ENCODE measurements at places on chromosomes 6 and 20.

DNA sequence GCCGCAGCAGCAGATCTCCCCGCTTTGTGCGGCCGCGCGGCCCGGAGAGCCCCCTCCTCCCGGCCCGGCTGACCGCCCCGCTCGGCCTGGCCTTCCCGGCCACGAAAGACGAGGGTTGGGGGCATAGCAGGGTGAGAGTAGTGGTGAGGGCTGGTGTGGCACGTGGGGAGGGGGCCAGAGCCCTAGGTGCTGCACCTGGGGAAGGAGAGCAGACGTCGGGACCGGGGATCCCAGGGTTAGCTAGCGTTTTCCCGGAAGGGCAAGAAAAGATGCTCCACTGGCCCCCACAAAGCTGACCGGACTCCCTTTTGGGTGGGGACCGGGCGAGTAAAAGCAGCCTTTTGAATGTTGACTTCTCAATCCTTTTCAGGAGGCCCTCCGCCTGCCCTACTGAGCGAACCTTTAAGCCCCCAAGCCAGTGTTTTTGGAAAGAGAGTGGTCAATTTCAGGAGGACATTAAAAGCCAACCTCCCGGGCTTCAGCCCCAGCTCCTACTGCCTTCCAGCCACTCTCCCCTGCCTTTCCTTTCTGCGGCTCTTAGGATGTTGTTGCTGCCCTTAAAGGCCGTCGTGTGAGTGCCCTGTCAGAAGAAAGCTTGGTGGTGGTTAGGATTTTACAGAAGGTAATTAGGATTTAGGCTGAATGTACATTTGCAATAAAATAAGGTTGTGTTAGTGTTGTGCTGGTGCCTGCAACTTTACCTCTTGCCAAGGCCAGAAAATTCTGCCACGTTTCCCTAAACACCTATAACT is 648 bp upstream of the BACH2 start:
- DNase-seq = no peak

GRCh38 chr20:63177134-63177784 is 38.7 kb downstream of the YTHDF1 start:
- no peak for DNase-seq

DNA sequence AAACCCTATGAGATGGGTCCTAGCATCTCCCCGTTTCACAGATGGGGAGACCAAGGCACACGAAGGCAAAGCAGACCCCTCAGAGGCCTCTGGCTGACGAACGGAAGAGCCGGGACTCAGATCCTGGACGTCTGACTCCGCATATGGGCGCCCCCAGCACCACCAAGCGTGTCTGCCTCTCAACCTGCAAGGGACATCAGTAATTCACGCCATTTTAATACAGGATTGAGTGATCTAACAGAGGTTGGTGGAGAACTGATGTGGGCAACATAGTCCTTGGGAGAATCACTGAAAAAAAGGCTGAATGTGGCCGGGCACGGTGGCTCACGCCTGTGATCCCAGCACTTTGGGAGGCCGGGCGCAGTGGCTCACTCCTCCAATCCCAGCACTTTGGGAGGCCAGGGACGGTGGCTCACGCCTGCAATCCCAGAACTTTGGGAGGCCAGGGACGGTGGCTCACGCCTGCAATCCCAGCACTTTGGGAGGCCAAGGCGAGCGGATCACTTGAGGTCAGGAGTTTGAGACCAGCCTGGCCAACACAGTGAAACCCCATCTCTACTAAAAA is 206.6 kb downstream of the DLL1 start:
- no peak for DNase-seq

GRCh38 chr6:105936972-105937371 is 149.2 kb upstream of the PRDM1 start:
- no peak for DNase-seq

GRCh38 chr6:106145741-106146227 is 59.6 kb downstream of the PRDM1 start:
- DNase-seq = no peak

- DNase-seq = no peak
These were observed 13.0 kb downstream of the AFDN start for GRCh38 chr6:167839755-167840154.

- no peak for DNase-seq
These were observed 56.0 kb downstream of the ISM1 start for GRCh38 chr20:13276945-13277541.

Data from AG09319 (cell line).